Cardiac muscle cell (in vitro differentiated cells and primary cell): ENCODE measurements at places on chromosomes 4 and X.
A peak's percentile ranks its signal among the peaks of the same experiment; 100 is the strongest.

DNA sequence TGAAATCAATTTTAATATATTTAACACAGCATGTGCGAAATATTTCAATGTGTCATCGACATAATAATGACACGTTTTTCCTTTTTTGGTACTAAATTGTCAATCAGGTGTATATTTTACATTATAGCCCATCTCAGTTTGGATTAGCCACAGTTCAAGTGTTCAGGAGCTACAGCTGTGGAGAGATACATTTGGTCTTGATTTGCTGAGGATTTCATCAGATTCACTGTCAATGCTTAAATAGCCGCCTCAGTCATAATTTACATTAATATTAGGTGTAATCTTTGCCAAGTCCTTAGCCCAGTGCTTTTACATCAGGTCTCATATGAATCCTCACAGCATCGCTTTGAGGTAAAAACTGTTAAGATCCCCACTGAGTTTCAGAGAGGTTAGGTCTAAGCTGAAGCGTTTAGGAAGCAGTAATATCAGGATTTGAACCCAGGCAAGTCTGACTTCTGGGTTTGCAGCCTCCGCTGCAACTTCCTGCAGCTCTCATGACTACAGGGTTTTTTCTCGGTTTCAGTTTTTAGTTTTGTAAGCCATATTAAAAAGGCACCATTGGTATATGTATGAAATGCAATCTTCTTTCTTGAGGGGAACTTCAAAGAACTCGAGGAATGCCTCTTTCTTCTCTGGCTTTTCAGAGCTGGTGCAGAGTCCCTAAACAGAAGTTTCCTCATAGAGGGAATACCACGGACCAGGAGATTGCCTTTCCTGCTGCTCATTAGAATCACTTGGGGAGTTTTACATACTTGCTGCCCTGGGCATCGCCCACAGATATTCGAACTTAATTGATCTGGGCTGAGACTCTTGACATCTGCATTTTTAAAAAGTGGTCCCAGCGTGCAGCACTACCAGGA, 6.4 kb downstream of the MTM1 start:
- DNase-seq, result no peak

- DNase-seq, result no peak
Observed at GRCh38 chr4:29375716-29376115, 1344.5 kb upstream of the PCDH7 start.

GRCh38 chr4:101711590-101712260, 78.8 kb upstream of the BANK1 start:
- DNase-seq, result no peak

- no peak for DNase-seq
Observed at GRCh38 chr4:9861561-9861960, 80.1 kb downstream of the DRD5 start.

GRCh38 chrX:77893713-77894112, 1.5 kb downstream of the MAGT1 start:
- DNase-seq, result no peak

- DNase-seq, result no peak
Observed at GRCh38 chr4:153520801-153521329, 54.7 kb downstream of the TMEM131L start.

DNA sequence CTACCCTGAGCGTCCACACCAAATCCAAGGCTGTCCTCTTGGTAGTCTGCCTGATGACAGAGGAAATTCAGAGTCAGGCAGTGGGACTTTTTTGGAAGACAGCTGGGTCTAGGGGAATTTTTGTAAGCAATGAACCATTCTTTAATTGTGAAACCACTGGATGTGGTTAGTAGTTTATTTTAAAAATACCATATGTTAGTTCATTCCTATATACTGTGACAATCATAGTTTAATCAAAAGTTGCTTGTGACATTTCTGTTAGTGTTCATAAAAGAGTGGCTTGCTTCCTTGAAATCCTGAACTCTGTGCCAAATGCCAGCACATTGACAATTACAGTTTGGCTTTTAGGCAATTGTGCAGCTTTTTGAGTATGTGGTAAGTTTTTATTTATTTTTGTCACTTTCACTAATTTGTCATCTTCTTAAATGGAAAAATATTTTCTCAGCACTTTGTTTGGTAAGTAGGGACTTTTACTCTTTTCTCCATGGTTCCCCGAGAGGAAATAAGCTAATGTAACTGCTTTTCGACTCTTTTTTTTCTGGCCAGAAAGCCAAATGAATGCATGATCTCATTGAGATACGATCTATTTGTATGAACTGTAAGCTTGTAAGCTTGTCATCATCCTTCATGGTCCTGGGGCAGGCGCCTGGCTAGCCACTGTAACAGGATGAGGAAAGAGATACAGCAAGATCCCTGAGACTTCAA, 72.6 kb upstream of the SLC4A4 start:
- no peak for DNase-seq

DNA sequence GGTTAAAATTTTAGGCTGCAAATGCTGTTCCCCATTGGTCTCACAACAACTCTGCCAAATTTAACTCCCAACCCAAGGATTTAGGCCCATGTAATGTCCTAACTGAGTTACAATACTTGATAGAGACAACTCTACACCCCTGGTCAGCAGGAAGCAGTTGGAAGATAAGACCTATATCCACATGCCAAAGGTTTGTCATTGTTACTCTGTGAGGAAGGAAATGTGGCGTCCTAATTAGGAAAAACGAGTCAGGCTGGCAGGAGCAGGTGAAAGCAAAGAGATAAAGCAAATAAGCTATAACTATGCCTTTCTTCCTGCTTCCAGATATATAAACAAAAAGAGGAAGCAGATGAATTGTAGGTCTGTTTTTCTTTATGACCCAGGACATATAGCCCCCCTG, 69.1 kb downstream of the SPIN4 start:
- DNase-seq, result no peak

DNA sequence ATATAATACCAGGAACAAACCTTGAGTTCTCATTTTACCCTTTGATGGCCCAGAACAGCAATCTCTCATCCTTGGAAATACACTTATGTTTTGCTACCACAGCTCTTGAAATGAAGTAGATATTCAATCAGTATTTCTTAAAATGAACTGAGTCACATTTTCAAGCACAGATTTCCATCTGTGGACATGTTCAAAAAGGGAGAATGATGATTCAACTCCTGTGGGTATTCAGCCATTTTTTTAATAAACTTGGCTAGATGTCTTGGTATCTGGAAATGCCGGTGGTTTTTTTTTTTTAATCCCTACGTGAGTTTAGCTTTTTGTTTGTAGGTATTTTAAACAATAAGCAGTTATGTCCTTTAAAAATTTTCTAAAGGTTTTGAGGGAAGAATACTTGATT, 64.2 kb upstream of the TRPC5OS start:
- DNase-seq, result no peak

- DNase-seq, result peak; percentile 48
Observed at GRCh38 chrX:68511255-68511654, 12.4 kb downstream of the YIPF6 start.

GRCh38 chrX:154732421-154733065, 18.3 kb downstream of the GAB3 start:
- no peak for DNase-seq
